ENCODE measurements at places on chromosomes 12 and 14. TPM values are rescaled to one million over a fixed set of nuclear protein-coding genes. Genes with fewer than 3 reads are reported as not detected.

The DENND5B gene
- 68.3 TPM for total RNA-seq

DNA sequence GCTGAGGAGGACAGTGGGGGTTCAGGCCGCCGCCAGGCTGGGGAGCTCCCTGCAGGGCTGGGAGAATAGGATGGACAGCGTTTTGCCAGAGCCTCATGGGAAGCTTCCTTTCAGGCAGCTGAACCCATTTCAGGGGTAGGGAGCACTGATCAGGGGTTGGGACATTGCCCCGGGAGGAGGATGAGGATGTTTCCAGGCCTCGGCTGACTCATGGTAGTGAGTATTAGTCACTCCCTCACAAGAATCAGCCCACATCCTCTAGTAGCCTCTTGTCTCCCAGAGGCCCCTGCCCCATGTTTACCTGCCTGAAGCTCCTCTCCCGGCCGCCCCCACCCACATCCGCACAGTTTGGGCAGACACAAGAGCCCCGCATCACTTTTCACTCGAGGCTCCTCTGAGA lies 89.8 kb downstream of the ZFP36L1 start:
- H3K27ac ChIP-seq, result no peak overlapping the region
- no peaks in the 10 kb centered on the region for H3K36me3 ChIP-seq
- peaks cover 17% of the 10 kb centered on the region for H3K4me1 ChIP-seq
- no peaks in the 10 kb centered on the region for H3K27me3 ChIP-seq
- no peak for DNase-seq

DNA sequence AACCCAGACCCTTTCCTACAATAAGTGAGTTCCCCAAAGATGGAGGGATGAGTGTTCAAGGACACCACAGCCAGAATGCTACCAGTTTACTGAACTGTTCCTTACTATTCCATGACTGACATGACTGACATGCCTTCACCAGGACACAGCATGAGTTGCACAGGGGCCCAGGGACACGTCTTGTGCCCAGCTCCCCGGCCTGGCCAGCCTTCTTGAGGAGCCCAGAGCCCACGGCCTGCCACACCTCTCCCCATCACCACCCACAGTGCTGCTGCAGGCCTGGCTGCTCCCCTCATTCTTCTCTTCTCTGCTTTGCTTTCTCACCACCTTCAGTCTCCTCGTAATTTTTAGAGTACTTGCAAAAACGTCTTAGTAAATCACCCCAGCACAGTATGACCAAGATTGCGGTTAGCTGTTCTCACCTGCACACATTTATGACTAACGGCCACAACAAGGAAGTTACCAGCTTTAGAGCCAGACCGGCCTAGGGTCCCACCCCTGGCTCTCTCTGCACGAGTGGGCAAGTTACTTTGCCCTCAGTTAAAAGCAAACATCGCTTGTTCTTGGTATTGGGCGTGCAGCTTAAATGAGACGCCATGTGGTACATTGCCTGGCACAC lies 18.5 kb downstream of the PPP2R5E start:
- H3K27me3 ChIP-seq, result no peaks in the 10 kb centered on the region
- DNase-seq, result no peak
- H3K4me1 ChIP-seq, result peaks cover 1% of the 10 kb centered on the region
- H3K36me3 ChIP-seq, result no peaks in the 10 kb centered on the region
- H3K27ac ChIP-seq, result no peak overlapping the region
- no peak overlapping the region for H3K4me3 ChIP-seq

The SERPINA9 gene
- not detected for total RNA-seq

The GALNT16 gene
- total RNA-seq, result 1.3 TPM

DNA sequence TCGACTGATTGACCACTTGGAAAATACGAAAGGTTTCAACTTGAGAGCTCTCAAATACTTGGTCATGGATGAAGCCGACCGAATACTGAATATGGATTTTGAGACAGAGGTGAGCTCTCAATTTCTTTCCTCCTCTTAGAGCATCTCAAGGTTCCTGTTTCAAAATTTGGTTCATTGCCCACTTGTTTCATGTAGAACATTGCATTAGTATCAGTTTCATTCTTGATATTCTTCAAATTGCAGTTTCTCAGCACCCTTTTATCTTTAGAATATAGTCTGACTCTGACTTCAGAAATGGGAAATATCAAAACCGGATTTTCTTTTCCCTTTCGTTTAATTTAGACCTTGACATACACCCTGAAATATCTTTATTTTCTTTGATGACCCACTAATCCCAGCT lies 8.8 kb downstream of the DDX47 start:
- DNase-seq, result no peak
- no peak overlapping the region for H3K4me3 ChIP-seq
- peaks cover 2% of the 10 kb centered on the region for H3K4me1 ChIP-seq
- H3K27me3 ChIP-seq, result no peaks in the 10 kb centered on the region
- no peaks in the 10 kb centered on the region for H3K36me3 ChIP-seq

The TMEM263 gene
- 38.8 TPM for total RNA-seq

The DMAC2L gene
- 11.1 TPM for total RNA-seq

The POTEG gene
- not detected for total RNA-seq

DNA sequence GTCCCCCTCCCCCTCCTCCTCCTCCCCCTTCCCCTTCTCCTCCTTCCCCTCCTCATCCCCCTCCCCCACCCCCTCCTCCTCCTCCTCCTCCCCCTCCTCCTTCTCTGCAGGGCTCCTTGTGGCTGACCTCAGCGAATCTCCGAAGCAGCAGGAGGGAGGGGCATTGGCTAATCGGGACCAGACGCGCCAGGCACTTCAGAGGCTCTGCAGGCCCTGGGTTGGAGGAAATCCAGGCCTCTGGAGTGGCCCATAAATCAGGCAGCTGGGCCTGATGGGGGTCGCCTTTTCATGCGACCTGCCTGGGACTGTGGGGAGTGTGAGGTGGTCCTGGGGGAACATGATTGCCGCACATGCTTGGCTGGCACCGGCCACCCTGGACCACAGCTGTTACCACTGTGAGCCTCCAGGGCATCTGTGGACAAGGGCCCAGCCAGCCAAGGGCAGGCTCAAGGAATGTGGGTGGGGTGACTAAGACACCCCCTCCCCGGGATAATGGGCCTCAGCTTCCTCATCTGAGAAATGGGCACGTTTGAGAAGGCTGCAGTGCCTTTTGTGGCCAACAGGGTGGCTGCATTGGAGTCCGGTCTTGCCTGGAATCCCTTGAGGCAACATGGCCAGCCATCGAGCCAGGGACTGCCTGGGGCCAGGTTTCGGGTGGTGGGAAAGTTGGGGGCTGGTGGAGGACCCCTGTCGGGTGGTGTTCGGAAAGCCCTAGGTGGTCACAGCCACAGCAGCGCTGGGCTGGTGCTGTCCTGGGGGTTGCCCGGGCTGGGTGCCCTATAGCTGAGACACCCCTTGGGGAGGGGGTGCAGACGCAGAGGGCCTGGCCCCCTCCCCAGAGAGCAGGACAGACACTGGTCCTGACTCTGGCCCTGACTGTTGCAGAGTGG lies 12.0 kb downstream of the KIF26A start:
- no peaks in the 10 kb centered on the region for H3K27me3 ChIP-seq
- no peaks in the 10 kb centered on the region for H3K36me3 ChIP-seq
- H3K27ac ChIP-seq, result no peak overlapping the region
- no peak overlapping the region for H3K4me3 ChIP-seq
- H3K4me1 ChIP-seq, result peaks cover 8% of the 10 kb centered on the region

GRCh38 chr12:22340143-22340542 lies 5.6 kb upstream of the ST8SIA1 start:
- H3K27ac ChIP-seq, result no peak overlapping the region
- H3K27me3 ChIP-seq, result no peaks in the 10 kb centered on the region
- DNase-seq, result no peak
- no peaks in the 10 kb centered on the region for H3K36me3 ChIP-seq

DNA sequence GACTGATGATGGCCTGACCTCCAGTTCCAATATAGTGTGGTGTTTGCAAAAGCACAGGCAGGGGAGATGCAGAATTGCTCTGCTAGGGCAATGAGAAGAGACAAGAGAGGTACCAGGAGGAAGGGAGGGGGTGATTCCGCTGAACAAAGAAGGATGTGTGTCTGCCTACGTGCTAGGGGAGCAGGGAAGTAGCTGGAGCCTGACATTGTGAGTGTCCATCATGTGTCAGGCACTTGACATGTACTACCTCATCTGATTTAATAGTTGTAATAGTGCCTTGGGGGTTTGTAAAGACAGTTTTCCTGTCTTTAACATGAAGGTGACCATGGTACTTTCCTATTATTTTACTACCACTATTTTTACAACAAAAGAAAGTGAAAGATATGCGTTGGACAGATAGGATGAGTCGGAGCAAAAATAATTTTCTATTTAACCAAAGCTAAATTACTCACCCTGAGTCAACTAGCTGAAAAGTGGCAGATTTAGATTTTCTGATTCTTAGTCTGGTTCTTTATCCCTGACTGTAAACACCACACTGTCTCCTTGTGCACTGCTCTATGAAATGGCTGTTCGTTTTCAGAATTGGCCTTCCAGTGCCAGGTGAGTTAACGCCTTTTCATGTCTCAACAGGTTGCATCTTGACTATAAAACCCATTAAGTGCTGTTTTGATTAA lies 33.7 kb upstream of the TEAD4 start:
- no peak for DNase-seq
- H3K36me3 ChIP-seq, result no peaks in the 10 kb centered on the region
- H3K27ac ChIP-seq, result no peak overlapping the region
- no peak overlapping the region for H3K4me3 ChIP-seq
- H3K27me3 ChIP-seq, result no peaks in the 10 kb centered on the region
- H3K4me1 ChIP-seq, result no peaks in the 10 kb centered on the region

The BICDL1 gene
- total RNA-seq, result 2.9 TPM

DNA sequence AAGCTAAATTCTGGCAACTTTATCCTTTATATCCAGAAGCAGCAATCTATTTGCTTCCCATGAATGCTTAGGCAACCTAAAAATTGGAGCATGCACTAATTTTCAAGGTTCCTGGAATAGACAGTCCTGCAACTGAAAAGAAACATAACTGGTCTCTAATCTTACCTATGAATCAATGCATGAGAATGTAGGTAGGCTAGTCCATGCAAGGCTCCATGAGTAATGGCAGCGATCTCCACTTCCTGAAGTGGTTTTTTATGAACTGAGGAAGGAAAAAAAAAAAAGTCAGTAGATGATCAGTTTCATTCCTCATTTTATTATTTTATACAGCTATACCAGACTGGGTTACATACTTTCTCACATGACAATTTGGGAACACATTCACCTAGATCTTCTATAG lies 102.0 kb downstream of the PEBP1 start:
- H3K4me3 ChIP-seq, result no peak overlapping the region
- no peaks in the 10 kb centered on the region for H3K27me3 ChIP-seq
- no peak for DNase-seq

DNA sequence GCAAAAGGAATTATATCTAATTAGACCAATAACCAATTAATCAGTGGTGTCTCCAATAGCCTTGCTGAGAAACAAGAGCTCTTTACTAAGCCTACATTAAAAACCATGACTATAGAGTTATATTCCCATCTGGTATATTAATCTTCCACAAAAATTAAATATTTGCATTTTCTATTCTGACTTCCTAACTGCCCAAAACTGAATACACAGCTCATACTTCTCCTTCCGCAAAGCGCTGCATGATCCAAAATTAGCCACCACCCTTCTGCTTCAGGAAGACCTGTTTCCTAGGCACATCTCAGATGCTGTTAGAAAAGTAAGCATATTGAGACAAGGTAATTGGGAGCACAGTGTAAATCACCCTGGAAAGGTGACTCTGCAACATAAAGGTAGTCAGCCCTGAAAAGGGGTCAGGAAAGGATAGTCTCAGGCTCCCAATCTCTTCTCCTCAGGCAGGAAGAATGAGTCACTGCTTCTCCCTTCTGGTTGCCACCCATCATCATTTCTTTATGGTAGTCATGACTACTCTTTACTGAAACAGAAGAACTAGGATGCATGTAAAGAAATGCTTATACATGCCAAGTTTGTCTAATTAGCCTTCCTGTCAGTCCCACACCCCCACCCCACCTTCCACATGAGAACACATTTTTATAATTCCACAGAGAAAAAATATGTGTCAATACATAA lies 54.3 kb downstream of the PLCZ1 start:
- H3K4me1 ChIP-seq, result no peaks in the 10 kb centered on the region
- no peak overlapping the region for H3K4me3 ChIP-seq
- DNase-seq, result no peak
- H3K27ac ChIP-seq, result no peak overlapping the region
- no peaks in the 10 kb centered on the region for H3K27me3 ChIP-seq
- H3K36me3 ChIP-seq, result no peaks in the 10 kb centered on the region

The RD3L gene
- total RNA-seq, result not detected

The LRTM2 gene
- total RNA-seq, result not detected

The KCNC2 gene
- total RNA-seq, result not detected

- H3K27ac ChIP-seq, result no peak overlapping the region
- peaks cover 2% of the 10 kb centered on the region for H3K4me1 ChIP-seq
- no peak for DNase-seq
Measured at GRCh38 chr14:99685151-99685591, 1.1 kb downstream of the CYP46A1 start.

DNA sequence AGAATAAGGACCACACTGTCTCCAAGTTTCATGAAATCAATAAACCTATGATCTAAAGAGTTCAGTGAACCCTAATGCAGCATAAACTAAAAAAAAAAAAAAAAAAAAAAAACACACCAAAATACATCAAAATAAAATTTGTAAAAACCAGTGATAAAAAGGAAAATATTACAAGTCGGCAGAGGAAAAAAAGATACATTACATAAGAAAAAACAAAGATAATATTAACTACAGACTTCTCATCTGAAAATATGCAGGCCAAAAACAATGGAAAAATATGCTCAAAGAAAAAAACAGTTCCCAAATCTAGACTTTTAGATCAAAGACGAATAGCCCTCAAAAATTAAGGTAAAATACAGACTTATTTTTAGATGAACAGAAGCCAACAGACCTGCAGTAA lies 27.6 kb downstream of the MED13L start:
- H3K4me3 ChIP-seq, result no peak overlapping the region
- H3K4me1 ChIP-seq, result peaks cover 7% of the 10 kb centered on the region
- no peaks in the 10 kb centered on the region for H3K27me3 ChIP-seq
- no peak for DNase-seq

DNA sequence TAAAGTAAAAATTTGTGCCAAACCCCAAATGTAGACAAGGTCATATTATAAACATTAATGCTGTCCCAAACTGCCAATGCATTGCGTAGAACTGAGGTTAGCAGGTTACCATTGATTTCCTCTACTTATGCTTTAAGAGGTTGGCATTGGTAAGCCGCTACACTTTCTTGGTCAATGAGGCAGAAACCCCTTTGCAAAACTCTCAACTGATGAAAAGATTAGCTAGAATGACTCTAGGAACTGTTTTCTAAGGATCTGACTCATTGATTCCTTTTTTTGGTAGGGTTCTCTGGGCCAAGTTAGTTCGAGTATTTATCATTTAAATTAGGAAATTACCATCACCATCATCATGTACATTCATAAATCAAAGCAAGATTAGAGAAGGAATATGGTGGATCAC lies 44.6 kb downstream of the HMGA2 start:
- no peak for DNase-seq
- no peak overlapping the region for H3K4me3 ChIP-seq
- no peaks in the 10 kb centered on the region for H3K36me3 ChIP-seq
- no peaks in the 10 kb centered on the region for H3K4me1 ChIP-seq
- no peaks in the 10 kb centered on the region for H3K27me3 ChIP-seq

The NDUFA9 gene
- 17.5 TPM for total RNA-seq

The P2RX2 gene
- total RNA-seq, result not detected

The ASCL1 gene
- total RNA-seq, result not detected

Data from ovary (tissue), 10 donors.